Stimulated activated CD4-positive, alpha-beta T cell treated with anti-CD3 and anti-CD28 coated beads, Interleukin-12 subunit alpha, Interleukin-12 subunit beta, amount 100 ng/mL, for 24 hours (primary cell): ENCODE measurements at places on chromosomes 5 and 9.

DNA sequence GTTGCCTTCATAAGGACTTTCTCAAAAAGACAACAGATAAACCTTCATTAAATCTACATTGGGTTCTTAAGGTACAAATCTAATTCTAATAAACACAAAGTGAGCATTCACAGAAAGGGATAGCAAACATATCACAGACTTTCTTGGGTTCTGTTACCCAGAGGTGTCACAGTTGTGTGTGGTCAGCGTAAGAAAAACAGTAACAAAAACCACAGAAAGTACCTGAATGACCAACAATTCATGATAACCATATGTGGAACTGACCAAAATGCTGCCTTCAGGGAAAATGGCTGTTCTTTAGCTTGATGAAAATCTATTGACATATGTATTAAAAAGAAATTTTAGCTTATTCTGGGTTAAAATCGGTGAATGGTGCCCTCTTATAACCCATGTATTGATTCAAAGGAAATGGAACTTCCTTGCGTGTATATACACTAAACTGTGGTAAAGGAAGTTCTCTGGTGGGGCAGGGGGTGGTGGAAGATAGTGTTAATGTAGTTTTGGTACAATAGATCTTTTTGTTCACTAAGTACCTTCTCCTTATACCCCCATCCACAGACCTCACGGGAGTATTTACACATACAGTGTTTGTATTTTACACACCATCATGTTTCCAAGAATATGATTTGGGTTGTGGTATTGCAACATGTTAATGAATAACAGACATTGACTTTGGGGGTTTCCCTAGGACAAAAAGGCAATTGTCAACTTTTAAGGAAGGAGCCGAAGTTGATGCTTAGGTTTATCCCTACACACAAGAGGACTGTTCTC lies 152.5 kb downstream of the APBA1 start:
- no peak for DNase-seq

GRCh38 chr5:127041571-127041970 lies 11.2 kb upstream of the MARCHF3 start:
- no peak for DNase-seq

DNA sequence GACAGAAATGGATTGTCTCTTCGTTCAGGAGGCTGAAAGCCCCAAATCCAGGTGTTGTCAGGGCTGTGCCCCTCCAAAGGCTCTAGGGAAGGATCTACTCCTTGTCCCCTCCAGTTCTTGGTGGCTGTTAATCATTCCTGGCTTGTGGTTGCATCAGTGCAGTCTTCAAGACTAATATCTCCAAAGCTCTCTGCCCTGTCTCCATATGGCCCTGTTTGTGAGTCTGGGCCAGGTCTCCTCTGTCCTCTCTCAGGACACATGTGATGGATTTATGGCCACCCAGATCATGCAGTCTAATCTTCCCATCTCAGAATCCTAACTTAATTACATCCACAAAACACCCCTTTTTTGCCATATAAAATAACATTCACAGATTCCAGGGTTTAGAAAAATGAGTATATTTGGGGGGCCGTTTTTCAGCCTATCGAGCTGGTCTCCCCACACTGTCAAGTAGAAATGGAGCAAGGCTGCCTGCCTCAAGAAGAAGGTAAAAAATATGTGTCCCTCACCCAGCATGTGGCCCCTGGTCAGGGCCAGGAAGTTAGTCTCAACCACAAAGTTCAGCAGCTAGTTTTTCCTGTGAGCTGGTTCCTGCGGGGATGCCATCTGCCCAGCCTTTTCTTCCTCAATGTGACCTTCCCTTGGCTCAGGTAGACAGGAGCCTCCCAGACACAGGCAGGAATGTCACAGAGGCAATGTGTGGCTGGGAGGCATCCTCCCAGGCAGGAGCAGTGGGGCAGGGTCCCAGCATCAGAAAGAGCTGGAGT lies 509.4 kb downstream of the IRX1 start:
- no peak for DNase-seq

- peak; percentile 13 for DNase-seq
These were observed 12.0 kb upstream of the TGFBR1 start for GRCh38 chr9:99092643-99093491.

- DNase-seq = no peak
These were observed 84.3 kb upstream of the BRINP1 start for GRCh38 chr9:119453490-119453911.

- DNase-seq = no peak
These were observed 356.2 kb upstream of the NUDT12 start for GRCh38 chr5:103918668-103919367.

DNA sequence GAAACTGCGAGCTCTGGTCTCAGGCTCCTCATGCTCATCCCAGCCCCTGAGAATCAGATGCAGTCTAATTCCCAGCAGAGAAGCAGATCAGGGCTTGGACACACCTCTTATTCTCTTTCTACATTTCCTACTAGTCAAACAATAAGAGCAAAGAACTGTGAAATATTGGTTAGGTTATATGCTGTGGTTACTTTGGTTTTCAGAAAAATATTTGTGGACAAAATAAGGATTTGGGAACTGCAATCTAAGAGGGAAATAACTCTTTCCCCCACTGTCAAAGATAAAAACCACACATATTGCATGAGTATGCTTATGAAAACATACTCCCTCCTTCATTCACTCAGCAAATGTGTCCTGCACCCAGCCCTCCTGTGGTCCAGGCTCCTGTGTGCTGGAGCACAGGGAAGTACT lies 164.5 kb upstream of the S1PR3 start:
- no peak for DNase-seq

DNA sequence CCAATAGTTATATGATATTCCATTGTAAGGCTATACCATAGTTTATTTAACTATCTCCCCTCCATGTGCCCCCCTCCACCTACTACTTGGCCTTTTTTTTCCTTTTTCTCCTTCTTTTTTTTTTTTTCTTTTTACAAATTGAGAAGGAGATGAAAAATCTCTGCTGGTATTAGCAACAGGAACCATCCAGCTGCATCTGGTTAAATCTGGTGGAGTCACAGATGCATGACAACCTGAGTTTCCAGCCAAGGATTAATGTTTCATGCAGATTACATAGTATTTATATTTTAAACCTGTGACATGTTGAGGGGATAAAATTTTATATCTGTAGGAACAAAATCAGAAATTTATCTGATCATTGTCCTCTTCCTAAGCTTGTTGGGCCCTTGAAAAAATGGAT lies 128.5 kb upstream of the IQGAP2 start:
- no peak for DNase-seq

- DNase-seq = no peak
These were observed 10.0 kb downstream of the INSYN2B start for GRCh38 chr5:169970339-169970738.

DNA sequence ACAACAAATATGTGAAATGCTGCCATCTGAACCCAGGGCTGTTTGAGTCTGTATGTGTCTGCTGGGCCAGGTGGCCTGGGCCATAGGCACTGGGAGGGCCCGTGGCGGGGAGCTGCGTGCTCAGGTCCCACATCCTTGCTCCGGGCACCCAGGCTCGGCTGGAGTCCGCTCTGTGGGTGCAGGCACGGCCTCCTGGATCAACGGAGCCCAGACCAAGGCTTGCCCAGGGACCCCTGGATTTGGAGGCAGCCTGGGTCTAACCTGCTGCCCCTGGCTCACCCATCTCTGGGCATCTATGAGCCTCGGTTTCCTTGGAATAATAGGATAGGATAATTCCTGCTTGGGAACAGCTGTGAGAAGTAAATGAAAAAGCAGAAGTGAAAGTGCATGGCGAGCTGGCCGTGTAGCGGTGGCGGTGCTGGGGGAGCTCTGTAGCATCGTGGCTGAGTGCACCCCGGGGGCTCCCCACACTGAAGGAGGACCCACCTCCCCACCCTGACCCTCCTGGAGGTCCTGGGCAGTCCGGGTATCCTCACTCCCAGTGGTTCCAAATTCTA lies 1.2 kb downstream of the CDHR2 start:
- no peak for DNase-seq

- no peak for DNase-seq
These were observed 34.8 kb downstream of the ADAMTS12 start for GRCh38 chr5:33857037-33857436.

DNA sequence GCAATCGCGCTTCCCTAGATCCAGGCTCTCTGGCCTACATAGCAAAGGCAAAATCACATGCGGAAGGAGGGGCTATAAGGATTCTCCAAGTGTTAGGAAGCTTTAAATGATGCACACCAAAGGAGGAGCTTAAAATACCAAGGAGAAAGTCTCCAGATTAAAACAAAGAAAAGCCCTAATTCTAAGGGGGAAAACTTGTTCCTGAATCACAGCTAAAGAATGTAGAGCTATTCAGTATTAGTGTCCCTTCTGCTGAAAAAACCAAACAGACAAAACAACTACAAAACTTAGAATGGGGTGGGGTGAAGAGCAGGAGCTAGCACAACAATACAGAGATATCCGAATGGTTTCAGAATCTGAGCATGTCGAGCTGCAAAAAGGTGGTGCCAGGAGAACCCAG lies 213.7 kb downstream of the DCP2 start:
- DNase-seq = no peak
